Cortex of kidney (tissue), 1 donor: ENCODE measurements at places on chromosomes 4 and X.

DNA sequence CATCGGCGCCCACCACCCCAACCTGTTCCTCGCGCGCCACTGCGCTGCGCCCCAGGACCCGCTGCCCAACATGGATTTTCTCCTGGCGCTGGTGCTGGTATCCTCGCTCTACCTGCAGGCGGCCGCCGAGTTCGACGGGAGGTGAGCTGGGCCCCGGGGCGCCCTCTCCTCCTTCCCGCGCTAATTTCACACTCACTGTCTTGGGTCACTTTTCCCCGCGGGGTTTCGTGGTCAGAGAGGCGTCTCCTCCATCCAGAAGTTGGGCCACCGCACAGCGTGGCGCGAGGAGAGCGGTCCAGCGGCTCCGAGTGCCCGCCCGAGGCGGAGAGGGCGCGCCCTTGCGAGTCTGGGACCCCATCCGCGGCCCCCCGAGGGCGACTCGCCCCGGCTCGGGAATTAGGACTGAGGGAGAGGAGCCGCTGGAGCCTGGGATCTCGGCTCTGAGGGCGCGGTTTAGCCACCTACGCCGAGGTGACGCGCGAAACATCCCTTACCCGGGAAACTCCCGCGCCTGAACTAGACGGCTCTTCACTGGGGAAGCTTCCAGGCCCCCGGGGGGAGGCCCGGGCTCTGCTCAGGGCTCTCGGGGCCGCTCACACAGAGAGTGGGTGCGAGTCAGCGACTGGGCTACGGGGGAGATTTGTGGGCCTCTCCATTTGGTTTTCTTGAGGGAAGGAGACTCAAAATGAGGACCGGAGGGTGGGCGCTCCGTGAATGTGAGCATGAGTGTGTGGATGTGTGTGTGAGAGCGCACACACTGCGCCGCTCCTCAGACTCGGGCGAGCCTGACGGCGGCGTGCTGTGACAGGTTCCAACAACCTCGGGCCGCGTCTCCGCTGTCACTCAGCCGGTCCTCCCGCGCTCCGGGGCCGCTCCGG, 551 bp downstream of the NPNT start:
- DNase-seq: no peak

GRCh38 chr4:109298279-109299010, 4.0 kb downstream of the COL25A1 start:
- no peak for DNase-seq

GRCh38 chr4:138487230-138487629, 245.1 kb upstream of the SLC7A11 start:
- no peak for DNase-seq

DNA sequence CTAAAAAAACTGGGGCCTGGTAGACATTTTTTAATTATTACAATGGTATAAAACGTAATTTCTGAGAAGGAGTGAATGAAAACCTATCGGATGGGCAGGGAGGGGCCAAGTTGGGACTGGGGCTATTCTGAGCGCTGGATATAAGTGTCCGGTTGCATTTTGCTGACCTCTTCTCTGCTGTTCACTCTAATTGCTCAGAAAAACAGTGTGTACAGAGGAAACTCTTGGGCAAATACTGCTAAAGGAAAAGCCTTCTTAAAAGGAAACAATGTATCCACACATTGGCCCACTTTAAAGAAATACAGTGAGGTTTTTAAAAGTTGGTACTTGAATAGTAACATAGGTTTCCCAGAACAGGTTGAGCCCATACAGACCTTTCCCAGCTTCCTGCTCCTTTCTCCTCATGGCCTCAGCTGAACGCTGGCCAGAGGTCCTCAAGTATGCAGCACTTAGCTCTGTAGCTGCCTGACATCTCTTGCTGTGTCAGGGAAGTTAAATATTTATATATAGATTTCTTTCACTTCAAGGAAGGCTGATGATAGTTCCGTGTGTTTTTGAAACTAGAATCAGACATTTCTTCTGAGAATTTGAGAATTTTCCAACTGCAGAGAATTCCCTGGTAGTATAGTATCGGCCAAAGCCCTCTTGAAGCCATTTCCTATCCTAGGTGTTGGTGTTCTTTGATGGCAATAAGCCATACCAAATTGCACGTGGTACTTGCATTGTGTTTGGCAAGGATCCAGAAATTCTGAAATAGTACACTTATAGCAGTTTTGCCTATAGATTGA, 97.1 kb upstream of the SLC4A4 start:
- DNase-seq: no peak

DNA sequence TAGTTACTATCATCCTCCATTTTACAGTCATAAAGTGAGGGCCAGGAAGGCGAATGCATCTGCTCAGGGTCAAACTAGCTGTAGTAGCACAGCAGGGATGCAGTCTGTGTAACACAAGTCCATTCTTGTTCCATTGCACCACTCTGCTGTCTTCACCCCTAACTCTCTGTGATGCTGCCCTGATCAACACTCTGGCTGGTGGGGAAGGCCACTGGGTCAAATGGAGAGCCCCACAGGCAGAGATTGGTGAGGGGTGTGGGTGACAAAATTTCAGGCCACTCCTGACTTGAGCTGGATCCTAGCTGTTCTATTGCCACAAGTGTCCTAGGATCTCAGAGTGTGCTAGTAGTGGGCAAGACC, 136.5 kb downstream of the PJA1 start:
- DNase-seq: no peak

DNA sequence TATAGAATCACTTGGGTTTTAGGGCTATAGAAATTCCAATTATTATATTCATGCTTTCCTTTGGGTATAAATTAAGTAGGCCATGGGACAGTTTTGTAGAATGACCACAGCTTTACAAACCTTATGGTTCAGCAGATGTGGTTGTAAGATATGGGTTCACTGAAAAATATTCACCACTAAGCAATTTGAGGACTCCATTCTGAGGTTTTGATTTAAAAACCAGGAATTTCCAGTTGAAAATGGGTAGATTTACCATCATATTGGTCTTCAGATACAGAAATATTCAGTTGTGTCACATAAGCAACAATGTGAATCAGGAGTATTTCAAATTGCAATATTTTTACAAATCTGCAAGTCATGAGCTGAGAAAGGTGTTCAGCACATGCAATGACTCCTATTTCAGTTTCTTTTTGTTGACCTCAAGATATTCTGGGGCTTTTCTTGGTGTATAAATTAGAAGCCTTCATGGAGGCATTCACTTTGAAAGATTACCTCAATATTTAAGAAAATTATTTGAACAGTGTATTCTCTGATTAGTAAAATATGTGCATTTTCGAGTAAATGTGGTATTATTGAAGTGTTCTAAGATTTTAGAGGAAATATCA, 218.4 kb upstream of the HCCS start:
- DNase-seq: no peak
